ENCODE measurements at places on chromosomes 3 and 15.

DNA sequence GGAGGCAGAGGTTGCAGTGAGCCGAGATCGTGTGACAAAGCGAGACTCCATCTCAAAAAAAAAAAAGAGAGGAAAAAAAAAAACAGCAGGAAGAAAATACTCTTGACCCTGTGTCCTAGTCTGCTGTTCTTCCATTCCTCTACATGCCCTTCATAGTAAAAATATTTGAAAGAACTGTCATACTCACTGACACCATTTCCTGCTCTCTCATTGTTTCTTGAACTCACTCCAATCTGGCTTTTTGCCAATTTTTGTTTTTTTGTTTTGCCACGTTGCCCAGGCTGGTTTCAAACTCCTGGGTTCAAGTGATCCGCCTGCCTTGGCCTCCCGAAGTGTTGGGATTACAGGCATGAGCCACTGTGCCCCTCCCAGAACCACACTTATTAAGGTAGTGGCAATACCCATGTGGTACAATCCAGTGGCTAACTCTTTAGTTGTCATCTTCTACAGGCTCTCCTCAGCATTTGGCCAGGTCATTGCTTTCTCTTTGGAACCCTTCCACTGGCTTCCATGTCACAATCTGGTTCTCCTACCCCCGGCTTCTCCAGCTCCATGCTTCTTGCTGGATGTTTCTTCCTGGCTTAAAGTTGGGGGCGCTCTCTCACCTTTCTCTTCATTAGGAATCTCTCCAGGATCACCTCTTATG, 238.2 kb upstream of the C2CD4B start:
- no peak for DNase-seq

- DNase-seq = no peak
These were observed 217.9 kb upstream of the KCNMB2 start for GRCh38 chr3:178318340-178318739.

GRCh38 chr15:63018639-63019038, 23.9 kb upstream of the TPM1 start:
- DNase-seq = no peak

DNA sequence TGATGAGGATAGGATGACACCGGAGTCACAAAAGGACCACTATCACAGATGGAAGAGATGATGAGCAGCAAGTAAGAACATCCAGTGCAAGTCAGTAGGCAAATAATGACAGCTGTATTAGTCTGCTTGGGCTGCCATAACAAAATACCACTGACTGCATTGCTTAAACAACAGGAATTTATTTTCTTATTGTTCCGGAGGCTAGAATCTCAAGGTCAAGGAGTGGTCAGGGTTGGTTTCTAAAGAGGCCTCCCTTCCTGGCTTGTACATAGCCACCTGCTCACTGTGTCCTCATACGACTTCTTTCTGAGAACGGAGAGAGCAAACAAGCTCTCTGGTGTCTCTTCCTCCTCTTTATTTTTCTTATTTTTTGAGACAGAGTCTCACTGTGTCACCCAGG, 380.7 kb downstream of the PLOD2 start:
- no peak for DNase-seq

DNA sequence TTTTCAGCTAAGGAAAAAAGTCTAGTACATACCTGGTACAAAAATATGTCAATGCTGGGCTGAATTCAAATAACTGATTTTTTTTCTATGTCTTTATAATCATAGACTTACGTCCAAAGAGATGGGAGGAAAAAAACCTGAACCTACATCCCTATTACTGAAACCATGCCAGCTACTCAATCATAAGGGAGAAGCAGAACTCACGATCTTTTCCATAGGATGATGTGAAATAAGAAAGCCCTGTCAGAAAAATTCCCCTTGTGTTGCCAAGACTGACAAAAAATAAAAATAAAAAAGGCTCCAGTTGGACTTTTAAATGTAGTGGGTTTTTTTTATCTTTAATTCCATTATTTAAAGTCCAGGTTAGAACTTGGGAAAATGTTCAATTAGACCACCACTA, 3.3 kb downstream of the MSL2 start:
- peak; percentile 46 for DNase-seq

GRCh38 chr3:127831723-127832172, 9.4 kb upstream of the MGLL start:
- DNase-seq = peak; percentile 64

DNA sequence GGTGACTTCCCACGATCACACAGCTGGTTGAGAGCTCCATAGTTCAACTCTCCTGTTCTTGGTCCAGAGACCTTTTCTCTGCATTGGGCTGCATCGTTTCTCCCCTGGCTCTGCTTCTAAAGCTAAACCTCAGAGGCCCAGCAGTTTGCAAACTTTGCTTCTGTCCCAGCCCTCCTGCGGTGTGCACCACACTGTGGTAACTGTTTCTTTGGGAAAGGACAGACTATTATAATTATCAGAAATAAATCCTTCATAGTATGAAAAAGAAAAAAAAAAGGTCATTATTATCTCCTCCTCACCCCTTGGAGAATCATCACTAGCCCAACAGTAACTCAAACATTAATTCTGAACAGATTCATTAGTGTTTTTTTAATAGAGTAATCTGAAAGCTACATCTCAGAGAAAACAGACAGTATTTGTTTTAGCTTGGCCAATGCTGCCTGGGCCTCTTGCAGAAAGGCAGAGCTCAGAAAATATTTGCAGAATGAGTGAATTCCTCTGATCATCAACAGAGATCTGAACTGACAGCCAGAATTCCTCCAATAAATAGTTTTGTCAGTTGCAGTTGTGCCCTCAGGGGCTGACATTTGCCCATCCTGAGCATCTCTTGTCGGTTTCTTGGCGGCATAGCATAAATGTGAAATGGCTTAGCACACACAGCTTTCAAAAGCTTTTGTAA, 52.9 kb downstream of the BFSP2 start:
- DNase-seq = no peak

GRCh38 chr3:111603679-111604078, 8.5 kb upstream of the ZBED2 start:
- DNase-seq = no peak

DNA sequence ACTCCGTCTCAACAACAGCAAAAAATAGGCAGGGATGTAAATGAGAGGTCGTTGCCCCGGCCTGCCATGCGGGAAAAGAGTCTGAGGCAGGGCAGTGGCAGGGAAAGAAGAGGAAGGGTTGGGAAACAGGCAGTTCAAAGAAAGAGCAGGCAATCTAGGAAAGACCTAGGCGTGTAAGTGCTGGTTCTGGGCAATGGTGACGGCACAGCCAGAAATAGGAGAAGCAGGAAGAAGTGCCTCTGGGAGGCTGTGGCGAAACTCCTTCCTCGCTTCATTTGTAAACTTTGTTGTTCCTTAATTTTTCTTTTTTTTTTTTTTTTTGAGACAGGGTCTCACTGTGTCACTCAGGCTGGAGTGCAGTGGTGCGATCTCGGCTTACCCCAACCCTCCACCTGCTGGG, 4.3 kb downstream of the SLC51A start:
- peak; percentile 88 for DNase-seq

- DNase-seq = no peak
These were observed 48.3 kb downstream of the SPTSSB start for GRCh38 chr3:161322781-161323568.

DNA sequence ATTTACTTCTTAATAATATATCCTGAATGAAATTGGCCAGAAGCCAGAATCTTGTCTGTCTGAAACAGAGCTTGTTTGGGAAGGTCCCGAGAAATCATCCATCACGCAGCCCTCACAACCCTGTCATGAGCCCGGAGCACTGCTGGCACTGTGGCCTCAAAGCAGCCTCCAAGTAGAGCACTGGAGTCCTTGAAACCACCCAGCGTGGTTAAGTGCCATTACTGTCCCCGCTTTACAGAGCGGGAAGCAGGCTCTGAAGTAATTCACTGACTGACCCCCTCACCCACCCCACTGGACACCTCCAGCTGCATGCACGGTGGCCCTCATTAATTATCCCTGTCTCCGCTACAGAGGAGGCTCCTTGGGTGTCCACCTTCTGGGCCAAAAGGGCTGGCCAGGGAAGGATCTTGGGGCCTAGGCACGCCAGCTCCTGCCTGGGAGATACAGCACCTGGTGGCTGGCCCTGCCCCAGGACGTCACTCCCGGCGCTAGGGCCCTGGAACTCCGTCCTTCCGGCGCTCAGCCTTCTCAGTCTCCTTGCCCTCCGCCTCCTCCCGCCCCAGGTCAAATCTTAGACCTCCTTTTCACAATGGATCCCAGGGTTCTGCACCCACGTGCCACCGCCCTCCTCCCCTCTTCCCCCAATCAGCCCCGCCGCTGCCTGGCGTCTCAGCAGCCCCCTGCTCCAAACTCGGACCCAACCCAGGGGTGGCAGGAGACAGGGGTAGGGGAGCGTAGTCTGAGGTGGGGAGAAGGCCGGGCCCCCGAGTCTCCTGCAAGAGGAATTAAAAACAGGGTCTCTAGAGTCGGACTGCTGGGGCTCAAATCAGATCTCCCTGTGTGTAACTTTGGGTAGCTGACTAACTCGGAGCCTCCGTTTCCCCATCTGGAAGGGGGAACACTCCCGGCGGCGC, 1.1 kb downstream of the TKT start:
- DNase-seq = peak; percentile 39

- DNase-seq = peak; percentile 97
These were observed 4.6 kb downstream of the ANXA2 start for GRCh38 chr15:60392986-60393790.

- no peak for DNase-seq
These were observed 907 bp downstream of the PLXNA1 start for GRCh38 chr3:126983653-126984390.

DNA sequence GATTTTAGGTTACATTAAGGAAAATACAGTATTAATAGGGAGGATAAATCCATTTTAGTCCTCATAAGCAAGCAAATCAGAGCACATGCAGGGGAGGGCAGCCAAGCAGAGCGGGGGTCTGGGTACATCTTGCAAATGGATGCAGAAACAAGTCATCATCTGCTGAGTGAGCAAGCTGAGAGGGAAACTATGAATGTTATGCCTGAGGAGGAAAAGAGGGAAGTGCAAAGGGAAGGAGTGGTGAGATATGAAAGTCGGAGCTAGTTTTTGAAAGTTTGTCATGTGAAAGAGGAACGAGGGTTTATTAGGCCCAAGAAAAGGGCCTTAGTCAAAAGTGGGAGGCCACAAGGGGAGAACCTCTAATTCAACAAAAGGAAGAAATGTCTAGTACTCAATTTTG, 15.4 kb downstream of the PTX3 start:
- DNase-seq = peak; percentile 64

GRCh38 chr3:193711964-193712598, 119.1 kb downstream of the OPA1 start:
- DNase-seq = no peak

DNA sequence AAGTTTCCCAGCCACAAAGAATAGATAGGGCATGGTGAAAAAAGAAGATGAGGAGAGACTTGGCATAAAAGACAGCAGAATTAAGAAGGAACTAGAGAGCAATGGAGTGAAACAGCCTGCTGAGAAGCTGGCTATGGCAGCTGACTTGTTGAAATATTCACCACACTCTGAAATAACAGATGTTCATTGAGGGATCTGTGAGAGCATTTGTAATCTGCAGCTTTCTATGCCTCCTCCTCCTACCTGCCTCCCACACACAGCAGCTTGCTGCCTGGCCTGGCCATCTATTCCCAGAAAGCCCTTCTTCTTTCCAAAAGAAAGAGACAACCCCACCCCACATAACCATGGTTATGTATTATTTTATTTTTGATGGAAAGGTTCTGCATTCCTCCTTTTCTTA, 303.9 kb downstream of the GAP43 start:
- no peak for DNase-seq

GRCh38 chr15:71170163-71170562, 54.9 kb downstream of the THSD4 start:
- DNase-seq = no peak

DNA sequence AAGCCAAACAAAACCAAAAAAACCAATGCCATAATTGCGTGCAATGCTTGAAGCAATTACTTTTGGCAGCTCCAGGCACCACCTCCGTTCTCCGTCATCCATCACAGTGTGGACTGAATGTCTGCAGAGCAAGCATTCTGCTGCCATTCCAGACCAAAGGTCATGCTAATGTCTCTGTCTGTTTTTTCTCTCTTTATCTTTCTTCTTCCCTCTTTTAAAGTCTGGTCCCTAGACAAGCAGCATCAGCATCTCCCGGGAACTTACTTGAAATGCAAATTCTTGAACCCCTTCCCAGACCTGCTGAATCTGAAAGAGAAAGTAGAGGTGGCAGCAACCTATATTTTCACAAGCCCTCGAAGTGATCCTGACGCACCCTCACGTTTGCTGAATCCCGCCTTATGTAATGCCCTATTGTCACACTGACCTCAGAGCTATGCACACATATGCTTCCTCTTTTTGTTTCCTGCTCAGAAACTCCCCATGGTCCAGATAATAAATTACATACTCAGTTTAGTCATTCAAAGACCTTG, 297.3 kb upstream of the PROK2 start:
- peak; percentile 97 for DNase-seq

DNA sequence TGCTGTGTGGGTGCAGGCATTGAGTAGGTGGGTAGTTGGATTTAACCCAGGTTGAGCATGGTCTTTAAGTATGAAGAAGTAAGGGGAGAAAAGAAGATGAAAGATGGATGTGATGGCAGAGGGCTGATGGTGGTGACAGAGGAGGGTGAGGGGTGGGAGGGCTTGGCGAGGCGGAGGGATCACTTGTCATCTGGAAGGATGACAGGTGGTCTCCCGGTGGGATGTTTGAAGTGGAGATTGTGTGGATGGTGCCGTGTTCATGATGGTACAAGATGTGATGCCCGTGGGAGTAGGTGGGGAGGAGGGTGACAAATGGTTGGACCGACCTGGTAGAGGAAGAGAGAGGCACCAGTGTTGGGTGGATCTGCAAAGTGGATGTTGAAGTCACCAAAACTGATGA, 208.8 kb downstream of the RPLP1 start:
- DNase-seq = no peak

DNA sequence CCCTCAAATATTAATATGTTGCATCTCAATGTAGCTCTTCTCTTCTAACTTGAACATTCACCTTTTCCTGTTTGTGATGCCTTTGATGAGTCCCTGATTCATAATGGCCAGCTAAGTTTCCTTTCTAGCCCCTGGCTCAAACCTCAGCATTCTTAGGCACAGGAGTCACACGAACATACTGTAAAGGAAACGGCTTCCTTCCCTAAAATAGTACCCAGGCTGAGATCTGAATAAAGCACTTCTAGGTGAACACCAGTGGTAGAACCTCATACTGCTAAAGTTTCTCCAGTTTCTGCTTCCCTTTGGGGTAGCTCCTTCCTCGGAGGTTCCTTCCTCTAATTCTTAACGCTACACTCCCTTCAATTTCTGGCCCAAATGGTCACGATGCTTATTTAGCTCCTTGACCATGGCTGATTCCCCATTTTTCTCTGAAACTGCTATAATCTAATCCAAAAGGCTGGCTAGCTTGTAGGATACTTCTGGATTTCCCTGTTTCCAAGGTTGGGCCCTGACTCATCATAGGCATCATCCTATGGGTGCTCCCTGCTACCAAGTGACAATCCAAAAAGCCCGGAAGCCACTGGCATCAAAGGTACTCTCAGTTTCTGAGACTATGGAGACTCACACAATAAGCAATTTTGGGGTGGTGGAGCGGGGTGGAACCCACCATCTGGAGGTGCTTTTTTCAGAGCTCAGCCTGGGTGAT, 2.4 kb downstream of the ANAPC13 start:
- DNase-seq = peak; percentile 21
